AG04449 (cell line): ENCODE measurements at places on chromosomes 3 and 15.

- DNase-seq, result no peak
Measured at GRCh38 chr15:34651997-34652725, 68.7 kb upstream of the GOLGA8B start.

- no peak for DNase-seq
Measured at GRCh38 chr15:90829942-90830440, 38.4 kb upstream of the FURIN start.

DNA sequence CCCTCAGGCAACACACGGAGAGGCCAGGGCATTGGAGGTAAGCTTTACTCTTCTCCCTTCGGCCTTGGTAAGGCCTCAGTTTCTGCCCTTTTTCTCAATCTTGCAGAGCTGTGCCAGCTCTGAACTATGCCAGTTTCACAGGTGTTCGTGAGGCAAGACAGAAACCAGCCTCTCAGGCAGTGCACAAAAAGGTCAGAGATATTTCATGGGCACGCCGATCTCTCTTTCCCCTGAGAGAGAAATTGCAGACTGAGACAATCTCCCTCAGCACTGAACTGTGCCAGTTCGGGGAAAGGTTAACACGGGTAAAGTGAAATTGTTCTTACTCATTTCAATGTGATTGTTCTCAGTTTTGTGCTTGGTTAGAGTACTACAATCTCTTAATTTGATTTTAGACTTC is 88.5 kb downstream of the GMNC start:
- DNase-seq, result no peak

DNA sequence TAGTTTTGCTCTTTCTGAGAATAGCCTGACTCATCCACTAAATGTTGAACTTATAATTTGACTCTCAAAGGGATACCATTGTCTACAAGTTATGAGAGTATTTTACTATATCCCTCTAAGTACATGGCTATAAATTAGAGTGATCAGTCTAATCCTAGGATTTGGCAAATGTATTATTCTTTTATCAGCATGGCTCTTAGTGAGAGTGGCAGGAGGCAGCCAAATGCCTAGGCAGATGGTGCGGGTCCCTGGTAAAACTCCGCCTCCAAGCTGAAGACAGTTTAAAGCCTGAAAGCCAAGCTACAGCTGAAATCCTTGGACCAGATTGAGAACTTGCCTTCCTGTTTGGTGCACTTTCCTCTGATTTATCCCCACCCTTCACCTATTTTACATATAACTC is 631.8 kb downstream of the SQOR start:
- no peak for DNase-seq

- no peak for DNase-seq
Measured at GRCh38 chr3:141255846-141256261, 24.2 kb downstream of the PXYLP1 start.

GRCh38 chr3:98557324-98558010 is 25.7 kb downstream of the GPR15 start:
- no peak for DNase-seq
